D341Med (cell line): ENCODE measurements at places on chromosomes 6 and 20.

DNA sequence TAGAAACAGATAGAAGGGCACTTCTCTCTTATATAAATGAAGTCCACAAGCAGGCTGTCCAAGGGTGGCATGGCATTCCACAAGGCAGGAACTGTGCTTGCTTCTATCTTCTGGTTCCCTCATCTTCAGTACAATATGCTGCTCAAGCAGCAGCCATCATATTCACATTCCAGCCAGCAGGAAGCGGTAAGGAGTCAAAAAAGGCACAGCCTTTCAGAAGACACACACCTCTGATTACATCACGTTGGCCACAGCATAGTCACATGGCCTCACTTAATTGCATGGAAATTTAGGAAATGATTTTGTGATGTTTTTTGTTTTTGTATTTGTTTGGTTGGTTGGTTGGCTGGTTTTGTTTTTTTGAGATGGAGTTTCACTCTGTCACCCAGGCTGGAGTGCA, 19.0 kb downstream of the REM1 start:
- DNase-seq: peak; percentile 53

- DNase-seq: no peak
Observed at GRCh38 chr20:34427331-34427730, 64.3 kb downstream of the ITCH start.

DNA sequence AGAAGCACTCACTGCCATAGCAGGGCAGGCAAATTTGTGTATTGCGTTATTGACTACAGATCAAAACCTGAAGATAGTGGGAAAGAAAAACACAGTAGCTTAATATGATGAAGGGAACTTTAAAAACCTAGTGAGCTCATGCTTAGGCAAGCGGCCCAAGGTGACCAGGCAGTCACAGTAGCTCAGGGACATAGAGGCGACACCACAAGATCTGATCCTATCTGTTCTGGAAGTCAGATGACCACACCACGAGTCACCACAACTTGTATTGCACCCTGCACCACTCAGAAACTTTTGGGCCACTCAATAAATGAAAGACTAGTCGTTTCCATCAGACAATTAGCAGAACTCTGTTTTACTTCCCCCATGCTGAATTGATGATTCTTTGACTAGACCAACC, 4.9 kb downstream of the CLIC5 start:
- DNase-seq: no peak

DNA sequence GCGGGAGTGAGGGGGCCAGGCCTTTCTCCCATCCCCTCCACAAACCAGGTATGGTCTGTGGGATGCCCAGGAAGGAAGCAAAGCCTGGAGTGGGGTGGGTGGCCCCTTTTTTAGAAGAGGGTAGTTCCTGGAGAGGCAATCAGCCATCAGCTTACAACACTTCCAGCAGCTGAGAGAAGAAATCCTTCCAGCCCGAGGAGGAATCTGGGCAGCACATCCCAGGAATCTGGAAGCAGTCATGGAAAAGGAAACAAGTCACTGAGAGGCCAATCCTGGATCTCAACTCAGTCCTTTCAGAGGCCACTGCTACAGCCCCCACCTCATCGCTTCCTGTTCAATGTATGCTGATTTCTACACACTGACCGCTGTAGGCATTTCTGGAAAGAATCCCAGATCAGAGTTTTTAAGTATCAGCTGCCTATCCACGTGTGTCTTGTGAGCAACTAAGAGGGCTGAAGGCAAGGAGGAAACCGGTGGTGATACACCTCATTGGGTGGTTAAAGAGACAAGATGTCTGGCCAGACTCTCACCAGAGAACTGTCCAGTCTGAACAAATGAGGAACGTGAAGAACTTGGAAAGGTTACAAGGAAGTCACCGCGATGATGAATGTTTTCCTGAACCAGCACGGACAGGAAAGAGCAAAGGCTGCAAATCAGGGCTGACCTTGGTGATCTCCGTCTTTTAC, 92.9 kb upstream of the SHLD1 start:
- DNase-seq: no peak
